ENCODE measurements at places on chromosomes 13 and 19. TPM values are rescaled to one million over a fixed set of nuclear protein-coding genes. Genes with fewer than 3 reads are reported as not detected.

DNA sequence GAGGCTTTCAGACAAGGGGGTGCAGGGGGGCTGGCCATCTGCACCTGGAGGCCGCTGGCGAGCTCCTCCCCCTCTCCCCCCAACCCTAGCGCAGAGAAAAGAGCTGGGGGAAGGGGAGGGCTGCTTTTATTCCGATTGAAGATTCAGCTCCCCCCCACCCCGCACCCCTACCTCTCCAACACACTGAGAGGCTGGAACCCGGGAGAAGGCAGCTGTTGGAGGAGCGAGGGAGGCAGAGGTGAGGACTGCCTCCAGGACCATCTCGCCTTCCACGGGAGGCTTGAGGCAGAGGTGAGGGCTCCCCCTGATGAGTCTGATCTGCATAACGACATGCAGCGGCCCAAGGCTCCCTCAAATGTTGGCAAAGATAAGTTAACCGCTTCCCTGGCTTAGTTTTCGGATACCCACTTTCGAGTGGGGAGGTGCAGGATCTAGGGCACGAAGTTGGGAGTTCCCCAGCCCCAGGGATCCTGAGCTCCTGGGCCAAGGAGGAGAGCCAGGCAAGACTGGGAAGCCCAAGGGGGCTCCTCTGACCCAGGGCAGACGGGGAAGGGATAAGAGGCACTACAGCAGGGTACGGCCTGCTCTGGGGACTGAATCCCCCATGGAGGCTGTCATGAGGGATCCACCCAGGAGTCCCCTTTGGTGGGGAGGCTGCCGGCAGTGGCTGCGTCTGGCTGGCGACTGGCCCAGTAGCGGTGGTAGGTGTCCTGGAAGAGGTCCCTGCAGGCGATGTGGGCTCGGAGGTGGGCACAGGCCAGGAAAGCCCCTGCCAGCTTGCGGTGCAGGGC lies 1.2 kb upstream of the NUMBL start:
- H3K36me3 ChIP-seq, result peaks cover 48% of the 10 kb centered on the region
- H3K27me3 ChIP-seq, result no peaks in the 10 kb centered on the region
- peaks cover 44% of the 10 kb centered on the region for H3K4me1 ChIP-seq
- H3K27ac ChIP-seq, result peak overlapping the region; percentile 84
- DNase-seq, result peak; percentile 81

Gene LILRB3
- polyA plus RNA-seq, result 24.6 TPM

DNA sequence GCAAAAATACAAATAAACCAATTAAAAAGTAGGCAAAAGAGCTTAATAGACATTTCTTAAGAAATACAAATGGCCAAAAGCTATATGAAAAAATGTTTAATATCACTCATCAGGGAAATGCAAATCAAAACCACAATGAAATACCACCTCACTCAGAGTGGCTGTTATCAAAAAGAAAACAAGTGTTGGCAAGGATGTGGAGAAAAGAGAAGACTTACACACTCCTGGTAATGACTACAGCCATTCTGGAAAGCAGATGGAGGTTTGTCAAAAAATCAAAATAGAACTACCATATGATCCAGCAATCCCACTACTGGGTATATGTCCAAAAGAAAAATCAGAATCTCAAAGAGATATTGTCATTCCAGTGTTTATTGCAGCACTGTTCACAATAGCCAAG lies 223.5 kb upstream of the SLC10A2 start:
- H3K4me3 ChIP-seq, result no peak overlapping the region
- no peaks in the 10 kb centered on the region for H3K36me3 ChIP-seq
- H3K27ac ChIP-seq, result no peak overlapping the region
- no peaks in the 10 kb centered on the region for H3K4me1 ChIP-seq
- no peaks in the 10 kb centered on the region for H3K27me3 ChIP-seq
- no peak for DNase-seq

DNA sequence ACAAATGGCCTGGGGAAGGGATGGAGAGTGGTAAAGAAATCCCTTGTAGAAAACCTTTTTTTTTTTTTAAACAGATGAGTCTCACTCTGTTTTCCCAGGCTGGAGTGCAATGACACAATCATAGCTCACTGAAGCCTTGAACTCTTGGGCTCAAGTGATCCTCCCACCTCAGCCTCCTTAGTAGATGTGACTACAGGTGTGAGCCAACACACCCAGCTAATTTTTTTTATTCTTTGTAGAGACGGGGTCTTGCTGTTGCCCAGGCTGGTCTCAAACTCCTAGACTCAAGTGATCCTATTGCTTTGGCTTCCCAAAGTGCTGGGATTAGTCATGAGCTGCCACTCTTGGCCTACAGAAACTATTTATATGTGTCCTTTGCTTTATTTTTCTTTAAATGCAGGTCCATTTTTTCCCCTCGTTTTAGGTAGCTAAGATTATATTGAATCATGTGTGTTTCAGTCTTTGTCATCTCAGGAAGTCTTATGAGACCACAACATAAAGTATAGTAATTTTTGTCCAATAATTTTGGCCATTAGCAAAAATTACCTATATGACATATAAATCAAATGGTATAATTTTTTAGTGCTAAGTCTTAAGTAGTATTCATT lies 10.5 kb downstream of the LPAR6 start:
- H3K4me1 ChIP-seq, result peaks cover 48% of the 10 kb centered on the region
- H3K27ac ChIP-seq, result no peak overlapping the region
- H3K36me3 ChIP-seq, result no peaks in the 10 kb centered on the region

DNA sequence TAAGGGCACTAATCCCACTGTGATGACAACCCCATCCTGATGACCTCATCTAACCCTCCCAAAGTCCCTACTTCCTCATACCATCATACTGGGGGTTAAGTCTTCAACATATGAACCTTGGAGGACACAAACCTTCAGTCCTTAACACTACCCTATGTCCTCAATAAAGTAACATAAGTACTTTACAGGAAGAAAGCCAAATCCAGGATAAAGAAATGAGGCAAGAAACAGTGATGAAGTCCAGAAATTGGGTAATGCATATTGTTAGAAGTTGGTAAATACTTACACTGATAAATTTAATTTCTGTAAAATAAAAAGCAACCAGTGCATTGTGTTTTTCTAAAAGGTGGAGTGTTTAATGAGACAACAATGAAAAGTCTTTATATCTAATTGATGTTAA lies 284.8 kb upstream of the SOX21 start:
- H3K36me3 ChIP-seq, result no peaks in the 10 kb centered on the region
- no peak overlapping the region for H3K4me3 ChIP-seq
- no peaks in the 10 kb centered on the region for H3K4me1 ChIP-seq
- H3K27me3 ChIP-seq, result peaks cover 7% of the 10 kb centered on the region
- DNase-seq, result no peak

DNA sequence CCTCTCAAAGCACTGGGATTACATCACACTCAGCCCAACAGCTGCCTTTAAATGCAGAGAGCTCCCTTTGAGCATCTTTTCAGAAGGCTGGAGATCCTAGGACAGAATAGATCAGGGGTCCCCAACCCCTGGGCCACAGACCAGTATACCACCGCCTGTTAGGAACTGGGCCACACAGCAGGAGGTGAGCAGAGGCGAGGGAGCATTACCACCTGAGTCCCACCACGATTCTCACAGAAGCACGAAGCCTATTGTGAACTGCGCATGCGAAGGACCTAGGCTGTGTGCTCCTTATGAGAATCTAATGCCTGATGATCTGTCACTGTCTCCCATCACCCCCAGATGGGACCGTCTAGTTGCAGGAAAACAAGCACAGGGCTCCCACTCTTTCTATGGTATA lies 2.2 kb upstream of the WTIP start:
- H3K27ac ChIP-seq, result no peak overlapping the region
- H3K4me3 ChIP-seq, result no peak overlapping the region
- no peak for DNase-seq
- H3K27me3 ChIP-seq, result peaks cover 39% of the 10 kb centered on the region
- no peaks in the 10 kb centered on the region for H3K36me3 ChIP-seq
- H3K4me1 ChIP-seq, result peaks cover 39% of the 10 kb centered on the region

Gene CYP4F12
- polyA plus RNA-seq, result 8.3 TPM

DNA sequence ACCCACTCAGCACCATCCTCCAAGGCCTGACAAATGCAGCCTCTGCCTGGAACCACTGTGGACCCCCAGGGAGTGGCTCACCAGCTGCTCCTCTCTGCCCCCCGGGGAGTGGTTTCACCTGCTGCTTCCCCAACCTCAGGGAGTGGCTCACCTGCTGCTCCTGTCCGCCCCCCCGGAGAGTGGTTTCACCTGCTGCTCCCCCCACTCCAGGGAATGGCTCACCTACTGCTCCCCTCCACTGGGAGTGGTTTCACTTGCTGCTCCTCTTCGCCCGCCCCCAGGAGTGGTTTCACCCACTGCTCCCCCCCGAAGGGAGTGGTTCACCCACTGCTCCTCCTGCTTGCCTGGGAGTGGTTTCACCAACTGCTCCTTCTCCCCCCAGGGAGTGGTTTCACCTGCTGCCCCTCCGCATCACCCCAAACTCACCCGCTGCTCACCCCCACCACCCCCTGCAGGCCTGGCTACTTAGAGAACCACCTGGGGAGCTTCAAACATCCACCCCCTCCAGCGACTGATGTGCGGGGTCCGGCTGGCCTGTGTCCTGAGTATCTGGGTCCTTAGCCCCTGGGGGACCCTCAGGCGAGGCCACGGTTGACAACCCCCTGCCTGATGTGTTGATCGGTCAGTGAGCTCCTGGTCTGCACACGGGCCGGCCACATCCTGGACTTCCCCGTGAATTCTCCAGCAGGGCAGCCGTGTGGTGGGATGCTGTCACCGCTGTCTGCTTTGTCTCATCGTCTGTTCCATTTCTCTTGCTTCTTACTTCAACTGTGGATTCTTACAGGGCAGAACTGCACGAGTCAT lies 14.6 kb upstream of the TMEM255B start:
- no peaks in the 10 kb centered on the region for H3K27me3 ChIP-seq
- H3K36me3 ChIP-seq, result no peaks in the 10 kb centered on the region
- no peak overlapping the region for H3K27ac ChIP-seq
- peaks cover 18% of the 10 kb centered on the region for H3K4me1 ChIP-seq

- H3K4me1 ChIP-seq, result no peaks in the 10 kb centered on the region
- H3K4me3 ChIP-seq, result no peak overlapping the region
- no peak for DNase-seq
Observed at GRCh38 chr13:38900188-38900587, 90.4 kb downstream of the STOML3 start.

DNA sequence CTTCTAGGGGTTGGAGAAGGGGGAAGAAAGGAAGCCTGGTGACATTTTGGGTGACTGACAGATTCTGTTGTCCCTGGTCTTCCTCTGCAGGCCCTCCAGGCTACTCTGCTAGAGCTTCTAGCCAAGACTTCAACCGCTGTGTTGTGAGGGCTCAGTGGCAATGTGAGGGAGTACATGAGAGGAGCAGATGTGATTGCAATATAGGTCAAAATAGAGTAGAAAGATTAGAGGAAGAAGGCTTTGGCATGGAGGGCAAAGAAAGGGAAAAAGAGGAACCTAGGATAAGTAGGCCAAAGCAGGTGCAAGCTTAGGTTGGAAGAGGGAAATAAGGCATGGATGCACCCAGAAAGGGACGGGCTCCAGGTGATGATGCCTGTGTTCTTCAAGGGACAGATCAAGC lies 216.9 kb downstream of the RGCC start:
- peaks cover 14% of the 10 kb centered on the region for H3K36me3 ChIP-seq
- H3K4me1 ChIP-seq, result no peaks in the 10 kb centered on the region
- no peak for DNase-seq
- H3K27ac ChIP-seq, result no peak overlapping the region
- H3K27me3 ChIP-seq, result no peaks in the 10 kb centered on the region
- no peak overlapping the region for H3K4me3 ChIP-seq

DNA sequence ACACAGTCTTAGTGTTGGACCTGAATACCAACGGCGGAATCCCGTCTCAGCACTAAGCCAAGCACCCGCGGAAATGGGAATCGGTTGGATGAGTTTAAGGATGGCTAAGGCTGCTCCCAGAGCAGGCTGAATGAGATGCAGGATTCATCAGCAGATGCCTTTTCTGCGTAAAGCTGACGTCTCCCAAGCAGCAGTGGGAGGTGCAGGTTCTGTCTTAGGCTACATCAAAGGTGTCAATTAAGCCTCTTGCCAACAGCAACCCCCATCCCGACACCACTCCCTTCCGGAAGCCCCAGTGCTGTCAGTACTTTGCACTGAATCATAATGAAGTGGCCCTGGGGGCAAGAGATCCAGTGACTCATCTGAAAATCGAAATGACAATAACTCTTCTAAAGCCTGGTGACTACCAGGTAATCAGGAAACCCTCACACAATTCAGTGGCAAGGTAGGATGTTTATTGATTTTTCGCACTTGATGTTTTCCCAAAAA lies 275.6 kb downstream of the DCLK1 start:
- H3K4me3 ChIP-seq, result no peak overlapping the region
- H3K4me1 ChIP-seq, result no peaks in the 10 kb centered on the region
- H3K27ac ChIP-seq, result no peak overlapping the region
- H3K36me3 ChIP-seq, result no peaks in the 10 kb centered on the region
- DNase-seq, result no peak

GRCh38 chr13:40983725-40984667 lies 35.1 kb downstream of the ELF1 start:
- H3K36me3 ChIP-seq, result no peaks in the 10 kb centered on the region
- peaks cover 50% of the 10 kb centered on the region for H3K4me1 ChIP-seq
- H3K27me3 ChIP-seq, result no peaks in the 10 kb centered on the region
- H3K27ac ChIP-seq, result peak overlapping the region; percentile 76
- no peak for DNase-seq
- peak overlapping the region; percentile 32 for H3K4me3 ChIP-seq

Gene KCNJ14
- 0.38 TPM for polyA plus RNA-seq

DNA sequence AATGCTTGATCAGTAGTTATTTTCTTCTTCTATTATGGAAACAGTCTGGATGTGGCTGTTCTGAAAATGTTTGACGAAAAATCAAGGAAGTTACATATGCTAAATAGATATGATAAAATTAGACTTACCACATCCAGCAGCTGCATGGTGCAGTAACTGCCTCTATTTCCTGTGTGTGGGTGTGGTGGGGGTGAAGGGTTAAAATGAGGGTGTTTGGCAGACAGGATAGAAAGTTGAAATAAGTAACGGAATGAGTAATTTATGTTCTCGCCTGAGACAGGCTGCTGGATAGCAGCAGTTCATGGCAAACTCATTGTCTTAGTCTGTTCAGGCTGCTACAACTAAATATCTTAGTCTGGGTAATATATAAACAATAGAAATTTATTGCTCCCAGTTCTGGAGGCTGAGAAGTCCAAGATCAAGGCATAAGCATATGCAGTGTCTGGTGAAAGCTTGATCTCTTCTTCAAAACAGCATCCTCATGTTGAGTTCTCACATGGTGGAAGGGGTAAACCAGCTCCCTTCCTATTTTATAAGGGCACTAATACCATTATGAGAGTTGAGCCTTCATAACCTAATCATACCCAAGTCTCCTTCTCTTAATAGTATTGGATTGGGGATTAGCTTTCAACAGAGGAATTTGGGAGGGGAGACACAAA lies 1248.9 kb downstream of the SLITRK5 start:
- DNase-seq, result no peak
- no peaks in the 10 kb centered on the region for H3K27me3 ChIP-seq
- H3K27ac ChIP-seq, result no peak overlapping the region

DNA sequence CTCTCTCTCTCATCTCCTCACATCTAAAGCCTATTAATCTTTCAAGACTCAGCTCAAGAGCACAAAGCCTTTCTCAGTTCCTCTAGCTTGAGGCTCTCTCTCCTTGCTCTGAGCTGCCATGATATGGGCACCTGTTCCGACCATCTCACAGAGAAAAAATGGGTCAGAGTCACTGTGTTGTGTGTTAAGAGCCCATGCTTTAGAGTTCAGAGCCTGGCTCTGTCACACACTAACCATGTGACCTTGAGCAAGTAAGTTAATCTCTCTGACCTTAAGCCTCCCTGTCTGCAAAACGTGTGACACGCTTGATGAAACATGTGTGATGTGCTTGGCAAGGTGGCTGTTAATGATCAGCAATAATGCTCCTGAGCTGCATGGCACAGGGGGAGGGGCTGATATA lies 245.2 kb downstream of the DLEU7 start:
- H3K27me3 ChIP-seq, result no peaks in the 10 kb centered on the region
- peaks cover 47% of the 10 kb centered on the region for H3K4me1 ChIP-seq
- H3K27ac ChIP-seq, result no peak overlapping the region

Data from spleen (tissue), 13 donors.